Pulmonary artery endothelial cell (primary cell): ENCODE measurements at places on chromosomes 16 and 17. TPM values are rescaled to one million over a fixed set of nuclear protein-coding genes. Genes with fewer than 3 reads are reported as not detected.

GRCh38 chr17:17036524-17036998 lies 5.7 kb upstream of the MPRIP start:
- DNase-seq = no peak

DNA sequence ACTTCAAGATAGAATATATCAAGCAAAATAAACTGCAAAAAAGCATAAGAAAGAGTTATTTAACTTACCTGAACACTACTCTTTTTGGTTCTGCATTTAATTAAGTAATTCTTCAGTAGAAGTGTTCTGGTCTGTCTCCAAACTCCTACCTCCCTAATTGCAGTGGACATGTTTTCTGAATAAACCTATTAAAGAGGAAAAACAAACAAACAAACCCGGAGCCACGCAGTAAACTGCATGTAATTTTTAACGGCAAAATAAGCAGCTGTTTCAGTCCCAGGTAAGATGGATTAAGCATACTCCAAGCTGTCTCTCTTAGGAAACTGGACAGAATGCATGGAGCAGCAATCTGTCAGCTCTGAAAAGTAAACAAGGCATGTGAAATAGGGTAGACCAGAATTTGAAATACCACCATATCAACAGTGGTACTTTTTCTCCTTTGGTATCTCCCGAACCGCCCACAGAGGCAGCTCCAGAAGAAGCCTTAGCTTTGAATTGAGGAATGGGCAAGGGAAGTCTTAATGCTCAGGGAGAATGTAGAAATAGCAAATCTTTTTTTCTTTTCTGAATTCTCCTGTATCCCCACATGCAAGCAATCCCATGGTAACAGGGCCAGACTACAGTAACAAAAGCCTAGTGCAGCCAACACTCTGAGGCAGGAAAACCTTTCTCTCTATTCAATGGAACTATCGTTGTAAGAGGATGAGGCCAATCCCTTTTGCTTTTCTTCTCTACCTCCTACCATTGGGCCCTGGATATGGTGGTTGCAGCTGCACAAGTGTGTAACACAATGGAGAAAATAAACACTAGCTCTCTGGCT lies 12.5 kb downstream of the ABCA5 start:
- DNase-seq = no peak

GRCh38 chr17:75404731-75405364 lies 630 bp downstream of the GRB2 start:
- no peak for DNase-seq

- no peak for DNase-seq
Measured at GRCh38 chr17:14310605-14311004, 9.7 kb downstream of the HS3ST3B1 start.

The UTS2R gene
- not detected in 2 replicates for total RNA-seq

DNA sequence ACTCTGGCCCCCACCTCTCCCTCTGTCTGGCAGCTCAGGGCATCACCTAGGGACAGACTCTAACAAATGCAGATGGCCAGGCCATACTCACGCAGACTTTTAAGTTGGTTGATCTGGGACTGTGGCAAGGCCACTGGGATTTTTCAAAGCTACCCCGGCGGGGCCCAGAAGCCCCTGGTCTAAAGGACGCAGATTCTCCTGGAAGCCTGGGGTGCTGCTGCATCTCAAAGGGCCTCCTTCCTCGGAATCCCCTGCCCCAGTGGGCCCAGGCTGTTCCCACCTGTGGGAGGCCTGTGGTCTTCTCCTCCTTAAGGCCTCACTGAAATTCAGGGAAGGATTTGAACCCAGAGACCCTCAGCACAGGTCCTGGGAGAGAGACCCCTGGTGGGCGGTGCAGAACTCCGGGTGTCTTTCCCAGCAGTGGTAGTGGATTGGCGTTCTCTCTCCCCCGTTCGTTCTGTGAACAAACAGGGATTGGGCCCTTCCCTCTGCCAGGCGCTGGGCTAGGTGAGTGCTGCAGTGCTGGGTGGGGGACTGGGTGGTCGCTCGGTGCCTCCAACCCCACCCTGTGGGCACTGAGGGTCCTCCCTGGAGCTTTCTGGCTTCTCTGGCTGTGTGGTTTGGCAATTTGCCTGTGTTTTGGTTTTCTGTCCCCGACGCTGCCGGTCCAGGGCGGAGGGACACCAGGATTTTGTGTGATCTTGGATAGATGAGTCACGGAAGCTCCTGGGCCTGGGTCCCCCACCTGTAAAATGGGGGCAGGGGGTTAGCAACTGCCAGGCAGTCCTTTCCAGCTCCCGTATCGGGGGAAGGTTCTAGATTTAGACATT lies 160.5 kb upstream of the GSE1 start:
- no peak for DNase-seq

The TSPOAP1 gene
- total RNA-seq = not detected in 2 replicates

The KLHL11 gene
- total RNA-seq = 24.7 and 35.4 TPM in 2 replicates

DNA sequence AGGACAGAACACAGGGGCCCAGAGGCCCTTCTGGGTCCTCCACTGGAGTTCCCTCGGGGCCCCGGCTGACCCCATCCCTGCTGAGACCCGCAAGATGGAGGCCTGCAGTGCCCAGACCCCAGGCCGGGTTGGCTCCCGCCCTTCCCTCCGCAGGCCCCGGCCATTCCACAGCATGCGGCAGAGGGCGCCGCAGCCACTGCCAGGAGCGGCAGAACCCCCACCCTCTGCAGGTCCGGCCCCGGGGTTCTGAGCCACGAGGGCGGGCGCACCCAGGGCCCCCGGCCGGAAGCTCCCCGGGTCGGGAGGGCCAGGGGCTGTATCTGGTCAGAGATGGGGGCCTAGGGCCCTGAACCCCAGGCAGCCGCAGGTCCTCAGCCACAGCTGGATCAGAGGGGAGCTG lies 2.4 kb upstream of the PERCC1 start:
- DNase-seq = no peak
